NCI-H1105 treated with DMSO at 0.1 percent for 48 hours (cell line): ENCODE measurements at places on chromosomes 2 and 18.

GRCh38 chr18:73688161-73688560 lies 459.5 kb downstream of the FBXO15 start:
- DNase-seq = no peak

- DNase-seq = no peak
Measured at GRCh38 chr2:177265824-177266817, 1.6 kb upstream of the NFE2L2 start.

DNA sequence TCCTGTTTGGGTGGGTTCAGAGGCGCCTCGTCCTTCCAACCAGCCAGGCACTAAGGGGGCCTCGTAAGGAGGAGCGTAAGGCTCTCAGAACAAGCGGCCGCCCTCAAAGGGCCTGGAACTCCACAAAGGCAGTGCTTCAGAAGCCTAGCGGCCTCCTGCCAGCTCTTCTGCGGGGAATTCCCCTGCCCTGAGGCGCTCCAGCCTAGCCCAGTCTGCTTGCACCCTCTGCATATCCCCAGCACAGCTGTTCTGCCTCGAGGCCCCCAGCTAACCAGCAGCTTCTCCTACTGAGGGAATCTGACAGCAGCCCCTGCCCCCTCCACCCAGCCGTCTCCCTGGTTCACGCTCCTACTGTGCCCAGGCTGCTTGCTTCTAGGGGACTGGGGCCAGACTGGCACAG lies 265.9 kb downstream of the TFCP2L1 start:
- no peak for DNase-seq

DNA sequence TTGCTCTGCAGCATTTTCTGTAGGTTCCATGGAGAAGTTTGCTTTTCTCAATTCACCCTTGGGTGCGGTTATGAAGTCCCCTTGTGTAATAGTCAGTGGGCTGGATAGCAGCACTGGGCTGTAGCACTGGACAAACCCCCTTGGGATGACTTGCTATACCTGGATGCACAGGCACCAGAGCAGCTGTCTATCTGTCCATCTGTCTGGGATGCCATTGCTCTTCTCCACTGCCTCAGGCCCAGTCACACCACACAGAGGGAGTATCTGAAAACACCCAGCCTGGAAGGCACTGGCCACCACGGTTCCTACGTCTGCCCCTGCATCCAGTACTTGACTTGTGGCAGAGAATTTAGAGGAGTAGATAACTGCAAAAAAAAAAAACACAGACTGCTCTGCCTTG lies 254.5 kb downstream of the TFCP2L1 start:
- DNase-seq = no peak

DNA sequence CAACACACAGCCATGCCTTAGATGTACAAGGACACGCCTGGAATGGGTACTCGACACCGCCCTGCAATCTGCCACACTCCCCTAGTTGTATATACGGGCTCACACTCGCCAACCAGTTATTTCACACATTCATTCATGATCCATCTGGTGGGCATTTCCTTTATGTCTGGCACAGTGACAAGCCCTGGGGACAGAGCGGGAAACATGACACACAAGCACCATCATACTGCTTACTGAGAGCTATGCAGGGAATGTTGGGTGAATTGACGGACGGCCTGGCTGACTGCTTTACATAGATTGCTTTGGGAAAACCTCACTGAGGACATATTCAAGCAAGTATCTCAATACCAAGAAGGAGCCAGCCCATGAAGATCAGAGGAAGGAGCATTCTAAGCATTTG lies 448.0 kb upstream of the SPRED2 start:
- DNase-seq = no peak

DNA sequence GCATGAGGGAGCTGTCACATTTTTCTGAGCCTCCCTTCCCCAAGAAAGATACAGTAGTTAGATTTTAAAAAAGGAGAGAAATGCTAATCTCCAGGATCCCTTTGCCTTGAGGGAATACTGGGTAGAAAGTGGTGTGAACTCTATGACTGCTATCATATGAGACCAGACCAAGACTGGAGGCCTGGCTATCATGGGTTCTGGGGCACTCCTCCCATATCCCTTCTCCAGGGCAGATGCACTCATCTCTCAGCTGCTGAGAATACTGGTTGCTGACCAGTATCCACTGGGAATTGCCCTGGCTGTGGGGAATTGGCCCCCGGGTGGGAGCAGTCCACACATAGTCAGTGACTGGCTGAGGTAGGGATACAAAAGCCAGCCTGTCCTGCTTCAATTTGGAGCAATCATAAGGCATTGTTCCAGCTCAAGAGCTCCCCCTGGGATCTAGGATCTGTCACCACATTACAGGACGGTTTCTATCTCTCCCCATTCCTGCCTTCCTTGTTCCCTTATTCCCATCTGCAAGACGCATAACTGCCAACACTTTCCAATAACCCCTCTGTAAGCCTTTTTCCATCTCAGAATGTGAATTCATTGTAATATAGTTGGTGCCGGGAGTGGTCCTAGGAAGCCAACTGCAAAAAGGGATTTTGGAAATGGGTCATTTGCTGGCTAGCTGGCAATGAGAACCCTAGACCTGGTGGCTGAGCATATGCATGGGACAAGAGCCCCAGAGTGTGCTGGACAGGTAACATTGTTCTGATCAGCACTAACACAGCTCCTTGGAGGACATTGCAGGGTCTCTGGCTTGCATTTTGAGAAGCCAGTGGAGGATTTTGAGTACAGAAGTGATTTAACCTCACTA lies 35.4 kb upstream of the REEP1 start:
- DNase-seq = peak; percentile 20

GRCh38 chr18:29084120-29084519 lies 907.2 kb upstream of the CDH2 start:
- DNase-seq = peak; percentile 71

DNA sequence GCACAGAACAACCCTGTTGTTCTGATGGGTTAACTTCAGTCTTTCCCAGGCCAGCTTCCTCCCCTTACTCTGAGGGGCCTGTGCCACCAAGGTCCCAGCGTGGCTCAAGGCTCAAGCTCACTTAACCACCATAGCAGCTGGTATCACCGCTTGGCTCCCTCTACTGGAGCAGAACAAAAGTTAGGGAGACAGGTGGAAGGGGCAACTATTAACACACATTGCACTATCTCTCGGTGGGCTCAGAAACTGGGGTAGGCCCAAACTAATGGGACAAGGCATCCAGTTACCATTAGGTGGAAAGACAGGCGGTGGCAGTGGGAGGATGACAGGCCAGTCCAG lies 88.7 kb upstream of the ATL2 start:
- no peak for DNase-seq

DNA sequence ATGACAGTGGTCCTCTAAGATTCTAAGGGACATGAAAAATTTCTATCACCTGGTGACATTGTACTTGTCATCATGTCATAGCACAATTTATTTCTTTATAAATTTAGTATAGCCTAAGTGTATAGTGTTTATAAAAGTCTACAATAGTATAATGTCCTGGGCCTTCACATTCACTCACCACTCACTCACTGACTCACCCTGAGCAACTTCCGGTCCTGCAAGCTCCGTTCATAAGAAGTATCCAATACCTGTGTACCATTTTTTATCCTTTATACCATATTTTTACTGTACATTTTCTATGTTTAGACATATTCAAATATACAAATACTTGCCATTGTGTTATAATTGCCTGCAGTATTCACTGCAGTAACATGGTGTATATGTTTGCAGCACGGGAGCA lies 72.8 kb upstream of the DSEL start:
- DNase-seq = no peak

DNA sequence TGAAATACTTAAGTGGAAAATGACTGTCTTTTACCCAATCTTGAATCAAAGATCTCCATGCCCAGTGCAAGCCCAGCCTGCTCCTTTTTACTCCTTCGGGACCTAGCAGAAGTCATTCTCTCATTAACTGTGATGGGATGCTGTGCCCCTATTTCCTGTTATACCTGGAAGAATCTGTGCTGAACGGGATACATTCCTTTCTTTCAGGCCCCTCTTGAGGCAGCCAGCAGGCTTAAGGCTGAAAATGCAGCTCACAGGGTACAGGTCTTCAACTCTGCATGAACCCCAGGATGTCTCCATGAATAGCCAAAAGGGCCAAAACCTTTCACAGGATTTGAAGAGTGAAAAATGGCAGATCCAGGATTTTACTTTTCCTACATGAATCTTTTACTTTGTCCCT lies 784.8 kb upstream of the KLHL29 start:
- DNase-seq = no peak

DNA sequence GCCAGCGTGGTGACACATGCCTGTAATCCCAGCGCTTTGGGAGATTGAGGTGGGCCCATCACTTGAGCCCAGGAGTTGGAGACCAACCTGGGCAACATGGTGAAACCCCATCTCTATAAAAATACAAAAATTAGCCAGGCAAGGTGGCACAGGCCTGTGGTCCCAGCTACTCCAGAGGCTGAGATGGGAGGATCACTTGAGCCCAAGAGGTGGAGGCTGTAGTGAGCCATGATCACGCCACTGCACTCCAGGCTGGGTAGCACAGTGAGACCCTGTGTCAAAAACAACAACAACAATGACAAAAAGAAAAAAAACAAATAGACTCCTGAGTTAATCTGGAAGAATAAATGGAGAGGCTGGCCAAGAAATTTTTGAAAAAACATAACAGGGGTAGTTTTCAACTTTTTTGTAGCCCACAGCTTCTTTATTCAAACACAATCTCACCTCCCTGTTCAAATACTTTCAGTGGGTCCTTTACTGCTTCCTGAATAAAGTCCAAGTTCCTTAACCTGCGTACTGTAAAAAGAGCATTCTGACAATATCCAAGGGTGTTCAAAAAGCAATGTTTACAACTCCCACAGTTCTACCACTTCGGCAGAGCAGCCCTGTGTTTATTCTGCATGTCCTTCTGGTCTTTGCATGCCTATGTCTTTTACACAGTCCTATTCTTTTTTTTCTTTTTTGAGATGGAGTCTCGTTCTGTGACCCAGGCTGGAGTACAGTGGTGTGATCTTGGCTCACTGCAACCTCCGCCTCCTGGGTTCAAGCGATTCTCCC lies 53.5 kb downstream of the LRRFIP1 start:
- no peak for DNase-seq

GRCh38 chr2:127660291-127660578 lies 14.3 kb downstream of the GPR17 start:
- no peak for DNase-seq

GRCh38 chr2:125169022-125169763 lies 1144.1 kb downstream of the CNTNAP5 start:
- DNase-seq = no peak

DNA sequence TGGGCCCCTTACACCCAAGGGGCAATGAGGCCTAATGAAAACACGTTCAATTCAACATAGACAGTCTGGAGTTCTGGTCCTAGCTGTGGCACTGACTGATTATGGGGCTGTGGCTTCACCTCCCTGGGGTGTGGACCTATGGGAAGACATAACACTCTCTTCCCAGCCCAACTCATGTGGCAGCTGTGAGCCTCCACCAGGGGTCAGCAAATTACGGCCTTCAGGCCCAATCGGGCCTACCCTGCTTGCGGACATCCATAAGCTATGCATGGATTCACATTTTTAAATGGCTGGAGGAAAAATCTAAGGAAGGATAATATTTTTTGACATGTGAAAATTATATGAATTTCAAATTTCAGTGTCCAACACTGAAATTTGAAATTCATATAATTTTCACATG lies 101.3 kb downstream of the LOXHD1 start:
- DNase-seq = no peak

DNA sequence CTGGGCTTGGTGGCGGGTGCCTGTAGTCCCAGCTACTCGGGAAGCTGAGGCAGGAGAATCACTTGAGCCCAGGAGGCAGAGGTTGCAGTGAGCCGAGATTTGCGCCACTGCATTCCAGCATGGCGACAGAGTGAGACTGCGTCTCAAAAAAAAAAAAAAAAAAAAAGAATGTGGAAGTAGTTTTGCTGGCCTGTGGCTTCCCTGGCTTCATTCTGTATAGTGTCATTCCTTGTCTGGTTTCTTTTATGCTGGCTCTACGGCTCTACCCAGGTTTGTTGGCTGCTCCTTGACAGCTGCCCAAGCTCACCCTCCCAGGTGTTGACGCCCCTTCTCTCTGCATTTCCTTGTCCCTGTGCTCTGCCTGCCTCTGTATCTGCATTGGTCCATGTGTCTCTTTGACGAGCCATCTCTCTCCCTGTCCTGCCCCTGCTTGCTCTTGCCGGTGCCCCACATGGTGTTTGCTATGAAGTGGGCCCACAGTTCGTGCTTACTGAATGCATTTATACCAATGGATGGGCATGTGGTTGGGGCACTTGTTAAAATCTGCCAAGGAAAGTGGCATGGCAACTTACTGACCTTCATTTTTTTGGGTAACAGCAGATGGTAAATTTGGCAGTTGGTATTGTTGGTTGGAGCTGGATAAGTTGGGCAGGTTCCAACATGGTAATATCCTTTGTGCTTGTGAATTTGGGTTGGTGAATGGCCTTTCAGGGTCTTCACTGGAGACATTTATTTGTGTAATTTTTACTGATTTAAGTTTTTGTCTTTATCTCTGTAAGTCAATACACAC lies 113.9 kb downstream of the MAP4K4 start:
- DNase-seq = peak; percentile 73

- peak; percentile 58 for DNase-seq
Measured at GRCh38 chr2:70124983-70125480, 37.8 kb downstream of the PCBP1 start.

DNA sequence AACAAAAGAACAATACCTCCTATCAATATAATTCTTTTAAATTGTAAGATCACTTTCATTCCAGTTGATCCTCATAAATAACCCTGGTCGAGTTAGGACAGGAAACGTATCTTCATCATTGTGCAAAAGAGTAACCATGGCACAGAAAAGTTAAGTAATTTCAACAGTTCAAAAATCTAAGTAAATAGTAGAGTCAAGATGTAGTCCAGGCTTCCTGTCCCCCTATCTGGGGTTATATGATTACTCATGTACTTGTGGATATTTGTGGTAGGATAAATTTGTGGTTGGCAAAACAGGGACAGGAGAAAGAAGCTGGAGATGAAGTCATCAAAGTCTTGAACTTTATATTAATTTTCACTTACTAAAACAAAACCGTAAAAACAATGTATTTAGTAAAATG lies 772.6 kb downstream of the TSN start:
- no peak for DNase-seq

DNA sequence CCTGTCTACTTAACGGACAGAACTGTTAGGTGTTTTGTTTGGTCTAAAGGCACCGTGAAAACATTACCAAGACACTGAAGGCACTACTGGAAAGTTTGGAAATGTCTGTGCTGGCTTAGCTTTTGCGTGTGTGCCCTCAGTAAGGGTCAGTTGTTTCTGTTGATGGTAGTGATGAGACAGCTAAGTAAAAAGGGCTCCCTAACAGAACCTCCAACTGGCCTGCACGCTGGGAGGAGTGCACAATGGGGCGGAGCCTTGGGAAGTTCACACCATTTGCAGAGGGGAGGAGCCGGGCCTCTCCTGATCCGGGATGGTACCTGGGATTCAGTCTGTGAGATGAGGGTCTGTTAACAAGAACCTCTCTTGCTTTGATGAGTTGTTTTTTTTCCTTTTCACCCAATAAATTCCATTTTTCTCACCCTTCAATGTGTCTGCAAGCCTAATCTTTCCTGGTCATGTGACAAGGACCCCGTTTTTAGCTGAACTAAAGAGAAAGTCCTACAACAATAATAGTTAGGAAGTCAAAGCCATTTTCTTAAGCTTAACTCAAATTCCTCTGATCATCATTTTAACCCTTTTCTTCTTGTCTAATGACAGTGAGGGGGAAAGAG lies 368.7 kb downstream of the PARD3B start:
- DNase-seq = no peak

GRCh38 chr2:240310645-240311044 lies 124.8 kb upstream of the GPC1 start:
- DNase-seq = no peak

- no peak for DNase-seq
Measured at GRCh38 chr18:75228967-75229366, 18.4 kb downstream of the TSHZ1 start.
